Activated T-helper 17 cell treated with anti-CD3 and anti-CD28 coated beads, Interleukin-2, amount 50 U/mL, for 72 hours (primary cell): ENCODE measurements at places on chromosomes 4 and X. TPM values are rescaled to one million over a fixed set of nuclear protein-coding genes. Genes with fewer than 3 reads are reported as not detected.

The OPRPN gene
- total RNA-seq, result not detected

The SMARCA1 gene
- total RNA-seq, result not detected

The DMP1 gene
- not detected for total RNA-seq

The SLC2A9 gene
- total RNA-seq, result 1.8 TPM

- no peak for ATAC-seq
Measured at GRCh38 chr4:40334591-40335524, at the start of gene CHRNA9. Gene CHRNA9, plus strand, starts transcription at chr4:40335333. Its CDS starts 135 bp downstream, at chr4:40335468.

DNA sequence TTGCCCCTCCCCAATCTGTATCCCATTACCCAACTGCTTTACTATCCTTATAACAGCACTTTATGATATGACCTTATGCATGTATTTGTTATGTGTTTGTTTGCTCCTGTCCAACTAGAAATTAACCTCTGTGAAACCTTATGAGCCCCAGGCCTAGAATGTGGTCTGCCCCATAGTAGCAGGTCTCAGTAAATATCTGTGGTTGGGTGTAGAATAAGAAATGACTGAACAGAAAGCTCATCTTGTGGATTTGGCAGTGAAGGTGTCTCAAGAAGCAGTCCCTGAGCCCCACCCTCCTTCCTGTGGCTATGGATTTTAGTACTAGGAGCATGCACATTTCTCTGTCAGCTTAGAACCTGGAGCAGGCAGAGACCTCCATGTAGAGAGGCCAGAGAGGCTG is 229.0 kb upstream of the LCORL start:
- no peak for ATAC-seq

- ATAC-seq, result peak; percentile 96
Measured at GRCh38 chr4:123640271-123640670, 243.7 kb downstream of the SPRY1 start.

GRCh38 chr4:186494496-186494895 is 60.9 kb downstream of the MTNR1A start:
- no peak for ATAC-seq

GRCh38 chr4:70818173-70818855 is 21.4 kb downstream of the GRSF1 start:
- ATAC-seq, result peak; percentile 70

DNA sequence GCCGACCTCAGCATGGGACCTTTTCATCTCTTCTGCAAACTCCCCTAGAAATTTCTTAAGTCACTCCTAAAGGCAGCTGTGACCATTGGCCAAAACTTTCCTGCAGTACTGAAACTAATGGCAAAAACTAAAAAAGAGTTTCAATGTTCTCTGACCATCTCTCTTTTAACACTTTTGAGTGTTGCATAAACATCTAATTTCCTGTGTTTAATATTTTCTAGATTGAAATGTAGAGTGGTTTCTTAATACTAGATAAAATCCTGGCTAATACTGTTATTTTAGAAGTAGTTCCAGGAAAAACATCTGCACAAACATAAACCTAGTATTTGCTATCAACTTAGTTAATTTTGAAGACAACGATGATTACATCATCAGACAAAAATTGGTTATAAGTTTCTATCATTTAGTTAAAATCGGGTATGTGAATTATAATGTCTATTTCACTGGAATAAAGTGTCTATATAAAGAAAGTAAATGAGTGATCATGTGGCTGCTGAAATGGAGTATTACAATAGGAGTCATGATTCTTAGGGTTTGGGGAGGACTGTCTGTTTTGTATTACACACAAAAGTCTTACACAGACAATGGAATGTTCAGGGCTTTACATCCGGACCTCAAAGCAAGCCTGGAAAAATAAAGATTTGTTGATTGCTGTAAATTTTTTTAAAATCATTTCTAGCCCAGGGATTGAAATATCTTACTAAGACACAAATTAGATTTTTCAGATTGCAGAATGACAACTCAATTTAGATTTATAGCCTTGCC is 1323.4 kb downstream of the C4orf33 start:
- ATAC-seq, result no peak

- no peak for ATAC-seq
Measured at GRCh38 chr4:163858515-163858914, 364.0 kb downstream of the TMA16 start.
